ENCODE measurements at places on chromosomes 1 and 21.
A peak's percentile ranks its signal among the peaks of the same experiment; 100 is the strongest.

GRCh38 chr1:13699510-13699909 is 478 bp upstream of the PRDM2 start:
- no peak for DNase-seq

- DNase-seq, result no peak
These were observed 136.9 kb downstream of the SYT14 start for GRCh38 chr1:210074904-210075303.

GRCh38 chr1:40879482-40880175 is 17.5 kb upstream of the CITED4 start:
- DNase-seq, result no peak

DNA sequence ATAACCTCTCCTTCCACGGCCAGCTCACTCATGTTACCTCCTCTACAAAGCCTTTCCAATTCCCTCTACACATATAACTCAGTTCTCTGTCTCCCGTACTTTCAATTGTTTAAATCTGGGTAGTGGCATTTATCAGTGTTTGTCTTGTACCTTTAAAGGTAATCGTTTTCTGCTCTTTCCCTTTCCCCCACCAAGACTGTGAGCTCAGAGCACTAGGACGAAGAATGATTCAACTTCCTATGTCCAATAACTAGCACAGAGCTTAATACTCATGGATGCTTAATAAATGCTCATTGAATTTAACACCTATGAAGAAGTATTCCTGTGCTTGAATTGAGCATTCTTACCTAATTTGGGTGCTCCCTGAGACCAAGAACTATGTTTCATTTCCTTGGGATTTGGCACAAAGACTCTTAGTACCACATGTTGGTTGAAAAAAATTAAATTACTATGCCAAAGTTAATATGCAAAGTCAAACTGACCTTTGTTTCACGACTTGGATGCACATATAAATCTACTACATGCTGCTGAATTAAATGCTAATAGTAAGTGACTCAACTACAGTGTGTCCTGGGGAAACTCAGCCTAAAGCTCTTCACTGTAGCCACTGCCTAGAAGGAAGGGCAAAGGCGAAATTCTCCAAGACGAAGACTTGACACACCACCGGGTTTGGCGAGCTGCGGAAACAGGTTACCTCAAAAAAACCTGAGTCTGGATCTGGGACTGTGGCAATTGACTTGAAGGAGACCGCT is 30.6 kb upstream of the C1orf185 start:
- DNase-seq, result no peak

DNA sequence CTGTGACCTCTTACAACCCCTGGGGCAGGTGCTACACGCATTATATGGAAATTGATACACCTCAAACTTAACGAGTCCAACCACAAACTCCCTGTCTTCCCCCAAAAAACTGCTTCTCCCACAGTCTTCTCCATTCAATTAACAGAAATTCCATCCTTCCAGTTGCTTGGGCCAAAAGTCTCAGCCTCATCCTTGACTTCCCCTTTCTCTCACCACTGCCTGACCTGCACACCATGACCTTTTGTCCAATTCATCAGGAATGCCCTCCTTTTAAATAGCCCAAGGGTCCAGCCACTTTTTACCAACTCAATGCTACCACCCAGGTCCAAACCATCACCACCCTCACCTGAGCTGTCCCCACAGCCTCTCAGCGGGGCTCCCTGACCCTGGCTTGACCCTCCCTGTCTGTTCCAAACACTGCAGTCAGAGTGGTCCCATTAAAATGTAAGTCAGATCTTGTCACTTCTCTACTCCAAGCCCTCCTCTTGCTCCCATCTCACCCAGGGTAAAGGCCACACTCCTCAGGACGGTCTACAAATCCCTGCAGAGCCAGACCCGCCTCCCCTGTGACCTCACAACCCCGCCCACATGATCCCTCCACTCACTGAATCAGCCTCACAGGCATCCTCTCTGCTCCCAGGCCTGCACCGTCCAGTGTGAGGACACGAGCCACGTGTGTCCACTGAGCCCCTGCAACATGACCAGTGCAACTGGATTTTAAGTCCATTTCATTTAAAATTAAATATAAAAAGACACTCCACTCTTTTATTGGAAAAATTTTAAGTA is 18.5 kb downstream of the KCNN3 start:
- peak; percentile 7 for DNase-seq

DNA sequence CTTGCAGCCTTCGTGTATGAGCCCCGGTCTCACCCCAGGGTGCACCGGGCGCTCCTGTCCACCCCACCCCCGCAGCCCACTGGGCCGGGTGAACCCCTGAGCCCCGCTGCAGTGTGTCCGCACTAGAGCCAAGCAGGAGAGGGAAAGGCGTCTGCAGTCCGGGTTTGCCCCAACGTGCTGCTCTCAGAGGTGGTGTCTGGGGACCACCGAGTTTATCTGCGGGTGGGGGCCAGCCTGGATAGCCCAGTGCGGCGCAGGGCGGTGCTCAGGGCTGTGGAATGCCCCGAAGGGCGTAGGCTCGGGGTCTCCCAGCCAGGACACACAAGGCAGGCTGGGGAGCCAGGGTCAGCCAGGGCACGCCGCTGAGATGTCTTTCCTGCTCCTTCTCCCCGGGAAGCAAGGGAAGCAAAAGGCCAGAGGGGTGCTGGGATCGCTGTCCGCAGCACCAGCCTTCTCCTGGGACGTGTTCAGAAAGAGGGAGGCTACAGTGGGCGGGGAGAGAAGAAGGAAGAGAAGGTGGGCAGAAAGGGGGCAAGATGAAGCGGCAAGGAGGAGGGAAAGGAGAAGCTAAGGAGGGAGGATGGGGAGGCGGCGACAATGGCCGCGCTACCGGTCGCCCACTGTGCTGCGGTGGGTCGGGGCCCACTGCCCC is 56.6 kb downstream of the MAB21L3 start:
- no peak for DNase-seq
